ENCODE measurements at places on chromosomes 12 and 14. TPM values are rescaled to one million over a fixed set of nuclear protein-coding genes. Genes with fewer than 3 reads are reported as not detected.
A peak's percentile ranks its signal among the peaks of the same experiment; 100 is the strongest.

GRCh38 chr14:36346052-36346451 is 25.6 kb upstream of the MBIP start:
- no peak for DNase-seq

LMNTD1 gene
- not detected for polyA plus RNA-seq

KRT7 gene
- not detected for polyA plus RNA-seq

GRCh38 chr14:68506645-68507419 is 286.0 kb downstream of the ZFP36L1 start:
- DNase-seq: peak; percentile 71

DNA sequence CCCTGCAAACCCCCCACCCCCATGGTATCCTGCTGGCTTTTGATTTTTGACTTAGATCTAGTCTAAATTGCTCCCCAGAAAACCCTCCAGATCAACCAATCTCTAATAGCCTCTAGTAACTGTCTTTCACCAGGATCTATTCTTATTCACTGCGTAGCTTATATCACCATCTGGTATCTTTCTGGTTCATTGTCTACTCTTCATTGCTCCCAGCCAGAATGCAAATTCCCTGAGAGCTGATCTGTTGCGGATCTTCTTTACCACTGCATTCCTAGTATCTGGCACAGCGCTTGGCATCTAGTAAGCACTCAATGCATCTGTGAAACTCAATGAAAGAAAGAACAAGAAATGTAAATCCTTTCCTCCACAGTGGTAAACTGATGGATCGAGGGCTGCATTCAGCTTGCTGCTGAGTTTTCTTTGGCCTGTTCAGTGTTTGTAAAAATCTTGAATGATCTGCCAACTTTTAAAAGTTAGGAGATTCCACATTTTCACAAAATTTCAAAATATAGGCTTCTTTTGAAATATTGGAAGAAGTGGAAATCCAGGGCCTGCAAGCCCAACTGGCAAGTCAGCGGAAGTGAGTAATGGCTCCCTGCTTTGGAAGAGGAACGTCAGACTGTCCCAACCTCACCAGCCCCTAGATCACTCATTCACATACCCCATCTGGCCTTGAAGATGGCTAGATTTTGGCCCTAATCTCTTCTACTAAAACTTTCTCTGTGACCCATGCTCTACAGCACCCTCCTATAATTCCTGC is 274.2 kb downstream of the SSPN start:
- no peak for DNase-seq

GRCh38 chr12:14931791-14932560 is 6.4 kb downstream of the ERP27 start:
- no peak for DNase-seq

- no peak for DNase-seq
Observed at GRCh38 chr12:46667551-46667950, 158.2 kb downstream of the SLC38A4 start.

Measured in naive thymus-derived CD4-positive, alpha-beta T cell (primary cell).